NCI-H187 (cell line): ENCODE measurements at places on chromosomes 12 and 14.

- DNase-seq = no peak
Measured at GRCh38 chr14:73457041-73457923, 1.1 kb downstream of the NUMB start.

GRCh38 chr14:101628471-101628966, 67.2 kb downstream of the DIO3 start:
- DNase-seq = peak; percentile 36

DNA sequence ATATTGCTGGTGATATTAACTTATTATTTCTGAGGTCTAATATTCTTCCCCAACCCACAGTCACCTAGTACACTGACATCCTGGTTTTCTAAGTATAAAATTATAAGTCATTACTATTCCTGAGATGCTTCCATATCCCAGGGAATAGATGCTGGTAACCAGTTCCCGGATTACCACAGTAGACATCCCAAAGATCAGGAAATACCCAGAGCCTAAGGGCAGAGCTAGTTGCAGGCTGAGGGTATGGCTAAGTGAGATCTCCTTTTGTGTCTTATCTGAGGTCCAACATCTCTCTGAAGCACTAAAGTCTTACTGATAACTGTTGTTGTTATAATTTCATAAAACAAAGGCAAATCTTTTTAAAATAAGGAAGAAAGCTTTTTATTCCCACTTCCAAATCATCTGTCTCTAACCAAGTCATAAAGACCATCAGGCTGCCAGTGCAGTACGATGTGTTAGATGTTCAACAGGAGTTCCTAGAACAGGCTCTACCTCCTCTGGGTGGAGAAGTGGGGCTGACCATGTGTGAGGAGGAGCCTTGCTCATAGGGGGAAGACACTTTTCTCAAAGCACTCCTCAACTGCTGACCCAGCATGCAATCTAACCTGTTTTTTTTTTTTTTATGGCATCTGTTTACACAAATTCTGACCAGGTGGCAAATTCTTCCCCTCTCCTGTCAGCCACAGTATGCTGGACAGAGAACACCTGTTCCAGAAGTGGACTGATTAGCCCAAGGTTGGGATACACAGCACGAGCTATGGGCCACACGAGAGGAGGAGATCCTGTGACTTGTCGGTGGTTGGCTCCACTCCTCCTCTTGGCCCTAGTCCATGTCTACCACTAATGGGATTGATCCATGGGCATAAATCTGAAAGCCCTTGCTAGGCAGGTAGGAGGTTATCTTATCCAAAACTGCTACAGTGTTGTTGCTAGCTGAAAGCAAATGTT, 16.1 kb upstream of the GRIP1 start:
- DNase-seq = no peak

- DNase-seq = no peak
Measured at GRCh38 chr12:52794479-52795331, 1.2 kb downstream of the KRT3 start.

- no peak for DNase-seq
Measured at GRCh38 chr12:114266536-114266935, 139.4 kb downstream of the TBX5 start.

- DNase-seq = peak; percentile 62
Measured at GRCh38 chr12:77584860-77585259, 245.8 kb upstream of the NAV3 start.

GRCh38 chr12:30845676-30846075, 80.9 kb upstream of the TSPAN11 start:
- DNase-seq = no peak

GRCh38 chr14:22151121-22151520, 437.9 kb downstream of the DAD1 start:
- no peak for DNase-seq

DNA sequence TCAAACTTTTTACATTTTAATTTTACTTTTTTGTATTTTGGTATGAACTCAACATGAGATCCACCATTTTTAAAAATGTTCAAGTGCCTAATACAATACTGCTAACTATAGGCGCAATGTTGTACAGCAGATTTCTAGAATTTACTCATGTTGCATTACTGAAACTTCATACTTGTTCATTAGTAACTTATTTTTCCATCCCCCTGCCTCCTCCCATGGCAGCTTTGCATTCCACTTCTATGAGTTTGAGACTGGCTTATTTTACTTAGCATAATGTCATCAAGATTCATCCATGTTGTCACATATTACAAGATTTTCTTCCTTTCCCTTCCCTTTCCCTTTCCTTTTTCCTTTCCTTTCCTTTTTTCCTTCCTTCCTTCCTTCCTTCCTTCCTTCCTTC, 825.9 kb downstream of the SLC16A7 start:
- no peak for DNase-seq

GRCh38 chr12:57195611-57196371, 20.8 kb upstream of the NXPH4 start:
- DNase-seq = no peak

- DNase-seq = no peak
Measured at GRCh38 chr12:106345746-106346145, 11.8 kb upstream of the POLR3B start.

GRCh38 chr14:26200687-26201086, 397.1 kb downstream of the NOVA1 start:
- DNase-seq = no peak

GRCh38 chr14:94548131-94548998, 12.9 kb upstream of the SERPINA4 start:
- no peak for DNase-seq

- no peak for DNase-seq
Measured at GRCh38 chr14:75418850-75419768, 8.7 kb upstream of the JDP2 start.

DNA sequence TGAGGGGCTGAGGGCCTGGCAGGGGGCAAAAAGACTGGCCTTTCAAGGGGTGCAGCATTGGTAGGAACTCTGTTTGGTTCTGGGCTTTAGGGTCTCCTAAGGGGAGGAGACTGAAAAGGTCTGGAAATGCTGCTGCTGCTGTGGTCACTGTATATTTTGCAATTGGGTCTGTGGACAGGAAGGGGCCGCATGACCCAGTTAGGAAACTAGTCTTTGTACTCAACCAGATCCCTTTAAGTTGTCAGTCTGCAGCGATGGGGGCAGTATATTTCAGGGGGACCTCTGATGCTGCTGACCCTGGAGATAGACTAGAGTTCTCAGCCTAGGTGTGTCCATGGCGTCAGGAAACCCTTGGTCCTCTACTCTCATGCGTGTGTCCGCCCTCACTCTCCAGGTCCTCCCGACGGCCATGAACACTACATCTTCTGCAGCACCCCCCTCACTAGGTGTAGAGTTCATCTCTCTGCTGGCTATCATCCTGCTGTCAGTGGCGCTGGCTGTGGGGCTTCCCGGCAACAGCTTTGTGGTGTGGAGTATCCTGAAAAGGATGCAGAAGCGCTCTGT, 4.0 kb downstream of the LTB4R start:
- DNase-seq = no peak

- DNase-seq = no peak
Measured at GRCh38 chr12:113103756-113104450, 31.7 kb downstream of the RASAL1 start.

- DNase-seq = no peak
Measured at GRCh38 chr12:131636940-131637750, 73.7 kb upstream of the SFSWAP start.

- no peak for DNase-seq
Measured at GRCh38 chr12:99620159-99620479, 27.4 kb upstream of the GARIN6 start.

GRCh38 chr14:97293659-97294058, 496.5 kb downstream of the VRK1 start:
- DNase-seq = no peak

- no peak for DNase-seq
Measured at GRCh38 chr14:64707661-64708060, 3.4 kb downstream of the PLEKHG3 start.

DNA sequence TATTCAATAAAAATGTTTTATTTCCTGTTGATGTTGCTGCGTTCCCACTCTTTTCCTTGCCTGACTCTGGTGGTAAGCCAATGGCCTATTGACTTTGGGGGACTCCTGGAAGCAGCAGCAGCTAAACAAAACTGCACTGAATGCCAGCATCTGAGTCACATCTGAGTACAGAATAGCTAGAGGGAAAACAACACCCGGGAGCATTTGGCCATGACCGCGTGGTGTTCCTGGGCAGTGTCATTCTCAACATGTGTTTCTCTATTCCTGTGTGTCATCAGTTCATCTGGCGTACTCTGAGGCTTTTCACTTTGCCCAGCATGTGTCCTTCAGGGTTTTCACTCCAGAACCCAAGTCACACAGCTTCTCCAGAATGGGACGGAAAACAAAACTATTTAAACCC, 238.8 kb downstream of the PAWR start:
- no peak for DNase-seq

DNA sequence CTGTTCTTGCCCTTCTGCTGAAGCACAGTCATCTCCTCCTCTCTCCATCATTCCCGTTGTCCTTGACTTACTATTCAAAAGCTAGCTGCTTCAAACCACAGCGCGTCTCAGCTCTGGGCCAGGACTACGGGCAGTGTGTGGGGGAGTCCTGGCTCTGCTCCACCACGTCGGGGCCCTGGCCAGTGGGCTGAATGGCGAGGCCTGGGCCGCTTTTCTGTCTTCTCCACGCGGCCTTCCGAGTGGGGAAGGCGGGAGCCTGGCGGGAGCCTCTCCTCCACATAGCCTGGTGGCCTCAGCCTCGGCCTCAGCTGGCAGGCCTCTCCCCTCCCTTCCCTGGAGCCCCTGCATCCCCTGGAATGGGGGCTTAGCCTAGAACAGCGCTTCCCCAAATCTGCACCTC, 16.5 kb downstream of the ANKRD9 start:
- no peak for DNase-seq

DNA sequence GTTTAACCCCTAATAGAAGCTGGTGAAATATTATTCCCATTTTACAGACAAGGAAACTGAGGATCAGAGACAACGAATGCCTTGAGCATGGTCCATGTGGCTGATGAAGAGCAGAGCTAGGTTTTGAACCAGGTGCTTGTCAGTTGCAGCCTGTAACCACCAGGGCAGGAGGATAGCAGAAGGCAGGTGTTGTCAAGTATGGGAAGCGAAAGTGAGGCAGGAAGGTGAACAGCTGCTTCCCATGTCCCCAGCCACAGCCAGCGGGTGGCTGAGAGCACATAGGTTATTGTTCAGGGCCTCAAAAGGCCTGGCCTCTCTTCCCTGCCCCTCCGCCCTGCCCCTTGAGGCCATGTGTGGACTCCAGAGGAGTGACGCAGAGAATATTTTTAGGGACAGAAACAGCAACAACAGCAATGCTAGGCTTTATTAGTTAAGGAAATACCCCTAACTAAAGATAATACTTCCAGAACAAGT, 39.6 kb downstream of the IQSEC3 start:
- peak; percentile 75 for DNase-seq

- DNase-seq = no peak
Measured at GRCh38 chr12:95557625-95558024, 6.3 kb upstream of the USP44 start.

DNA sequence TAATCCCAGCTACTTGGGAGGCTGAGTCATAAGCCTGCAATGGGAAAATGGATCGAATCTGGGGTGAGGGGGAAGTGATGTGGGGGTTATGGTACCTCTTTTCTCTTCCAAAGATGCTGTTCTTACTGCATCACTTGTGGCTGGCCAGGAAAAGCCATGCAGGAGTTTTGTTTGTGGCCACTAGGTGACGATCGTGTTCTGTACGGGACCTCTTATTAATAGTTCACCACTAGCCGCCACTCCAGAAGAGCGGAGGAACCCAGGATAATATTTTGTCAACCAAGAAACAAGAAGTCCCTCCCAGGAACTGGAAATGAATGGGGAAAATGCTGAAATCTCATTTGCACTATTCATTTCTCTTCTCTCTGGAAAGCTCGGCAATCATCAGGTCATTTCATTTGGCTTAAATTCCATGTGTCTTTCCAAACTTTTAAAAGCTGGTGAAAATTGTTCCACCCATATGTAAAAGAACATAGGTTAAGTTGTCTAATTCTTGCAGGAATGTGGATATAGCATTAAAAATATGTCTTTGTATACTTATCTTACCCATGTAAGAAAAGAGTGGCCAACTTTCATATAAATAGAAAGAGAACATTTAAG, 8.9 kb downstream of the GPR65 start:
- DNase-seq = peak; percentile 65

DNA sequence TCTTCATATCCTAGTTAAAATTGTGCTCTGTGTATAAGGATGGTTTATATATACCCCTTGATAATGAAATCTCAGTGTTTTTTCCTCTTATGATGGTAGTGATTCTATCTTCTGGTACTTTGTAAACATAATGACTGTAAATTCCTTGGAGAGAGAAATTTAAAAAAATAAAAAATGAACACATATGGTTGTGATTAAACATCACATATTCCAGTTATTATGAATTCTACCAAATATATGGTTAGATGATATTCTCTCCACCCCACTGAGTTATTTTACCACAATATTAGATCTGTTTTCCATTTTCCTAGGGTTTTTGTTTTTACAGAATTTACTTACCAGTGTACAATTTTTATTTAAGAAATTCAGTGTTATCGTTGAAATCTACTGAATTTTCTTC, 481.9 kb upstream of the NOVA1 start:
- DNase-seq = no peak

DNA sequence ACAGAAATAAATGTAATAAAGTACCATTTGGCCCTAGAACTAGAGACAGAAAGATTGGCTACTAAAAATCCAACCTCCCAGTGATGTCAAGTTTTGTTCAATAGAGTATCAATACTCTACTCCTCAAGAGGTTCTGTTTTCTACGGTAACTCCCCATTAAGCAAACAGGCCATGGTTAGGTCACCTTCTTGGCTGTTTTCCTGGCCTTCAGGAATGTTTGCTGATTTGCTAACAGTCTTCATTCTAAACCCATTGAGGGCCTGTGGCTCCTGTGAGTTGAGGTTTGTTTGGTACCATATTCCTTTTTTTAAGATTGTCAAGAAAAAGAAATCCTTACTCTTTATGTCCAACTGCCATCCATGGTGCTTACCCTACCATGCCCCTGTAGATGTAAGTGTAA, 1022.0 kb upstream of the TMEM132C start:
- DNase-seq = no peak
